ENCODE measurements at places on chromosomes 1 and 21. TPM values are rescaled to one million over a fixed set of nuclear protein-coding genes. Genes with fewer than 3 reads are reported as not detected.

- H3K27me3 ChIP-seq = no peaks in the 10 kb centered on the region
- peaks cover 34% of the 10 kb centered on the region for H3K4me1 ChIP-seq
- H3K27ac ChIP-seq = peak overlapping the region; percentile 84
- no peak overlapping the region for H3K4me3 ChIP-seq
Measured at GRCh38 chr21:42225571-42226155, 6.7 kb downstream of the ABCG1 start.

DNA sequence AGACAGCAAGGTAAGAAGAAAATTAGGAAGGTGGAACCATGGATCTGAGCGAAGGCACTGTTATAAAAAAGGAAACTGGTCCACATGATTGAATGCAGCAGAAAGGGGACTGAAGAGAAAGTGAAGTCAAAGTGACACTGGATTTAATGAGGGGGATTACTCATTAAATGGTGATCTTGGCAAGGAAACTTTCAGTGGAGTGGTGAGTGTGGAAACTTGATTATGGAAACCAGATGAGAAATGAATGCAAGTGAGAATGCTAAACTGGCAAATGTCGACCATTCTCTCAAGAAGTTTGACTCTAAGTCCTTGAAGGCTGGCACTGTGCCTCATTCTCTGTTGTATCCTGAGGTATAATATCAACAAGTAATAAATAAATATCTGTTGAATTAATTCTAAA lies 23.3 kb downstream of the COLGALT2 start:
- no peaks in the 10 kb centered on the region for H3K4me1 ChIP-seq
- H3K27me3 ChIP-seq = peaks cover 4% of the 10 kb centered on the region
- no peak for DNase-seq
- H3K36me3 ChIP-seq = no peaks in the 10 kb centered on the region
- no peak overlapping the region for H3K4me3 ChIP-seq

GRCh38 chr1:161817176-161817730 lies 51.1 kb downstream of the ATF6 start:
- H3K36me3 ChIP-seq = peaks cover 16% of the 10 kb centered on the region
- H3K4me3 ChIP-seq = no peak overlapping the region
- no peak overlapping the region for H3K27ac ChIP-seq
- DNase-seq = no peak
- no peaks in the 10 kb centered on the region for H3K27me3 ChIP-seq

DNA sequence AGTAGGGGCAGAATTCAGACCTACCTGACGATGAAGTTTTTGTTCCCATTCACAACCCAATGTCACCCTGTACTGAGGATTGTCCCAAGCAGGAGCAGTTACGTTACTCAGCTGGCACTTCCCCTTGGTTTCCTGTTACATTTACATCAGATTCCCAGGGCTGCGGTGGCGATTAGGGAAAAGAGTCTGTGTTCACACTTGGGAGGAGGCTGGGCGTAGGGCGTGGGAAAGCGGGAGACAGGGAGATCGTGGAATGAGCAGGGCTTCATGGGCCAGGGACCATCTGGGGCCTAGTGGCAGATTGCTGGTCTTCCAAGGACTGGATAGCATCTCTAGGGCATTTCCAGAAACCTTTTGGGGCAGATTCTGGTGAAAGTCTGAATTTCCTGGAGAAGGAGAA lies 39.0 kb downstream of the TBX19 start:
- H3K27ac ChIP-seq = no peak overlapping the region
- H3K36me3 ChIP-seq = no peaks in the 10 kb centered on the region
- no peaks in the 10 kb centered on the region for H3K27me3 ChIP-seq
- no peak for DNase-seq
- H3K4me1 ChIP-seq = no peaks in the 10 kb centered on the region
- H3K4me3 ChIP-seq = no peak overlapping the region

SLFNL1 gene
- 0.85 TPM for polyA plus RNA-seq

BCAR3 gene
- 11.7 TPM for polyA plus RNA-seq

C1orf141 gene
- 0.22 TPM for polyA plus RNA-seq

Measured in large intestine (tissue), 12 donors.